ENCODE measurements at places on chromosomes 6 and 20. TPM values are rescaled to one million over a fixed set of nuclear protein-coding genes. Genes with fewer than 3 reads are reported as not detected.
A peak's percentile ranks its signal among the peaks of the same experiment; 100 is the strongest.

GRCh38 chr20:35342154-35342769 lies 50.0 kb upstream of the FAM83C start:
- H3K27me3 ChIP-seq: no peaks in the 10 kb centered on the region
- no peak for DNase-seq
- peaks cover 2% of the 10 kb centered on the region for H3K4me1 ChIP-seq
- peaks cover 6% of the 10 kb centered on the region for H3K36me3 ChIP-seq

- H3K4me1 ChIP-seq: no peaks in the 10 kb centered on the region
- H3K4me3 ChIP-seq: no peak overlapping the region
- no peak overlapping the region for H3K27ac ChIP-seq
- H3K36me3 ChIP-seq: no peaks in the 10 kb centered on the region
These were observed 234.1 kb upstream of the ZFP64 start for GRCh38 chr20:52425701-52426100.

- peaks cover 3% of the 10 kb centered on the region for H3K4me1 ChIP-seq
- H3K36me3 ChIP-seq: no peaks in the 10 kb centered on the region
- H3K27ac ChIP-seq: peak overlapping the region; percentile 45
- DNase-seq: no peak
- no peaks in the 10 kb centered on the region for H3K27me3 ChIP-seq
These were observed 1.2 kb upstream of the ACAT2 start for GRCh38 chr6:159760602-159761057.

GRCh38 chr6:169845426-169846285 lies 94.2 kb downstream of the ERMARD start:
- no peaks in the 10 kb centered on the region for H3K4me1 ChIP-seq
- no peak for DNase-seq

GRCh38 chr6:73081955-73082354 lies 143.3 kb downstream of the KHDC1L start:
- no peak overlapping the region for H3K4me3 ChIP-seq
- no peaks in the 10 kb centered on the region for H3K36me3 ChIP-seq
- no peak overlapping the region for H3K27ac ChIP-seq
- H3K4me1 ChIP-seq: no peaks in the 10 kb centered on the region
- DNase-seq: no peak

DNA sequence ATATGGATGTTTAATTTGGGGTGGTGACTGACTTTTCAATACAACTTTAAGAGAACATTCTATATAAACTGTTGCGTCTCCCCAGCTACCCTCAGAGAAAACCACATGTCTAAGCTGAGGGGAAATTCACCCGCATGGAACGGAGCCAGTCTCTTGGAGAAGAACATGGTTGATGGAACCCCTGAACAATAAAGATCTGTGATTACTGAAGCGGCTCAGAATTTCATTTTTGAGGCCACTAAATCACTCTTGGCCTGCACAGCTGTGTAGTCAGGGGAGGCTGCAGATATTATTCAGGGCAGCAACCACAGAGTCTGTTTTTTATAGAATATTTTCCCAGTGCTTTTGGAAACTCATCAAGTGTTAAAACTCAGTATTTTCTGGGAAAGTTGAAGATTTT lies 73.8 kb downstream of the EYA4 start:
- H3K27ac ChIP-seq: no peak overlapping the region
- no peak overlapping the region for H3K4me3 ChIP-seq
- DNase-seq: no peak
- no peaks in the 10 kb centered on the region for H3K4me1 ChIP-seq

DNA sequence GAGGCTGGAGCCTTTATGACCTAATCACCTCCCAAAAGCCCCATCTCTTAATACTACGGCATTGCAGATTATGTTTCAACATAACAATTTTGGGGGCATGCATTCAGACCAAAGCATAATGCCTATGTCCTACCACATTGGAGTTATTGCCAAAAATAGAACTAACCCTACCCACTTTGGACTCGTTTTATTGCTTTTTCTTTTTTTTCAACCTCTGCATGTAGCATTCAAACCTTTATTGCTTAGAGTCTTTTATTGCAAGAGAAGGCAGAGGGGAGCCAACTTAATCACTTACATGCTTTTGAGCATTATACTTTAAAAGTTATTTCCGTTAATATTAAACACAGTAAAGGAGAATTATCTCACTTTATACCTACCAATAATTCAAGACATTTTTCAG lies 8.1 kb upstream of the MBOAT1 start:
- H3K36me3 ChIP-seq: no peaks in the 10 kb centered on the region
- no peak overlapping the region for H3K4me3 ChIP-seq
- no peaks in the 10 kb centered on the region for H3K27me3 ChIP-seq
- no peak for DNase-seq

GRCh38 chr6:40274058-40274457 lies 313.1 kb downstream of the LRFN2 start:
- no peaks in the 10 kb centered on the region for H3K4me1 ChIP-seq
- H3K36me3 ChIP-seq: no peaks in the 10 kb centered on the region
- H3K27ac ChIP-seq: no peak overlapping the region
- no peak overlapping the region for H3K4me3 ChIP-seq

GRCh38 chr6:155327326-155328073 lies 13.2 kb upstream of the TFB1M start:
- no peak overlapping the region for H3K27ac ChIP-seq
- H3K4me3 ChIP-seq: no peak overlapping the region
- peak; percentile 80 for DNase-seq
- H3K27me3 ChIP-seq: no peaks in the 10 kb centered on the region
- H3K36me3 ChIP-seq: no peaks in the 10 kb centered on the region
- no peaks in the 10 kb centered on the region for H3K4me1 ChIP-seq

- DNase-seq: no peak
- no peak overlapping the region for H3K27ac ChIP-seq
- no peaks in the 10 kb centered on the region for H3K4me1 ChIP-seq
- no peaks in the 10 kb centered on the region for H3K27me3 ChIP-seq
- no peaks in the 10 kb centered on the region for H3K36me3 ChIP-seq
These were observed 83.4 kb upstream of the LY86 start for GRCh38 chr6:6505111-6505510.

DNA sequence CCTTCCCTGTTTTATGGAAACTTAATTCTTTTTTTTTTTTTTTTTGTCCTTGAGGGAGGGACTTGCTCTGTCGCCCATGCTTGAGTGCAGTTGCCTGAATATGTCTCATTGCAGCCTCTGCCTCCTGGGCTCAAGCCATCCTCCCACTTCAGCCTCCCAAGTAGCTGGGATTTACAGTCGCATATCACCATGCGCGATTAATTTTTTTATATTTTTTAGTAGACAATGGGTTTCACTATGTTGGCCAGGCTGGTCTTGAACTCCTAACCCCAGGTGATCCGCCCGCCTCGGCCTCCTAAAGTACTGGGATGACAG lies 654 bp downstream of the TMEM14C start:
- H3K4me3 ChIP-seq: peak overlapping the region; percentile 78
- H3K4me1 ChIP-seq: peaks cover 5% of the 10 kb centered on the region
- no peak for DNase-seq
- H3K36me3 ChIP-seq: no peaks in the 10 kb centered on the region

- no peaks in the 10 kb centered on the region for H3K27me3 ChIP-seq
- no peaks in the 10 kb centered on the region for H3K4me1 ChIP-seq
- no peak for DNase-seq
- H3K4me3 ChIP-seq: no peak overlapping the region
- no peak overlapping the region for H3K27ac ChIP-seq
These were observed 68.7 kb upstream of the FOXC1 start for GRCh38 chr6:1540864-1541521.

- H3K27ac ChIP-seq: no peak overlapping the region
- DNase-seq: peak; percentile 86
- H3K27me3 ChIP-seq: no peaks in the 10 kb centered on the region
- no peak overlapping the region for H3K4me3 ChIP-seq
- H3K36me3 ChIP-seq: no peaks in the 10 kb centered on the region
- peaks cover 3% of the 10 kb centered on the region for H3K4me1 ChIP-seq
These were observed 67.2 kb upstream of the TBC1D7 start for GRCh38 chr6:13395272-13396237.

DNA sequence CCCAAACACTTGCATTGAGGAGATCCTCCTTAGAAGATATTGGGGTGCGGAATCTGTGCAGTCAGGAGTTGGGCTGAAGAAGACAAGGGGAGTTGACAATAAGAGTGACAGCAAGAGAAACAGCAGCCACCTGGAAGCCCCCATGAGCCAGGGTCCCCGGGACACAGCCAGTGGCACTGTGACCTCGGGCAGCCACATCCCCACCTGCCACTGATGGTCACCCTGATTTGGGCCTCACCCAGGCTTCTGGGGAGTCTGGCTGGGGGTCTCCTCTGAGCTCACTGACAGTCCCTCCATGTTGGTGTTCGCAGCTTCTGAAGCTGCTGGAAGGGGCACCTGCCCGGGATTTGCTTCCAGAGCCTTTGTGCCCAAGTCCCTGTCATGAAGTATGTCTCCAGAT lies 123.5 kb downstream of the TTLL2 start:
- H3K4me3 ChIP-seq: no peak overlapping the region
- DNase-seq: no peak
- no peak overlapping the region for H3K27ac ChIP-seq
- H3K27me3 ChIP-seq: no peaks in the 10 kb centered on the region
- H3K36me3 ChIP-seq: no peaks in the 10 kb centered on the region

Gene TRMT11
- polyA plus RNA-seq: 23.0 TPM

Gene UBD
- polyA plus RNA-seq: 3.9 TPM

Gene CDSN
- not detected for polyA plus RNA-seq

Gene FNDC11
- polyA plus RNA-seq: 0.84 TPM

Gene TRIM31
- 0.79 TPM for polyA plus RNA-seq

Gene SEC23B
- polyA plus RNA-seq: 8.9 TPM

Gene SLC29A1
- polyA plus RNA-seq: 120 TPM

Gene MAS1
- not detected for polyA plus RNA-seq

Gene HEBP2
- 22.8 TPM for polyA plus RNA-seq

Gene CDH4
- polyA plus RNA-seq: not detected

Gene SLC17A9
- 54.5 TPM for polyA plus RNA-seq
